ENCODE measurements at places on chromosomes 6 and 20. TPM values are rescaled to one million over a fixed set of nuclear protein-coding genes. Genes with fewer than 3 reads are reported as not detected.
A peak's percentile ranks its signal among the peaks of the same experiment; 100 is the strongest.

DNA sequence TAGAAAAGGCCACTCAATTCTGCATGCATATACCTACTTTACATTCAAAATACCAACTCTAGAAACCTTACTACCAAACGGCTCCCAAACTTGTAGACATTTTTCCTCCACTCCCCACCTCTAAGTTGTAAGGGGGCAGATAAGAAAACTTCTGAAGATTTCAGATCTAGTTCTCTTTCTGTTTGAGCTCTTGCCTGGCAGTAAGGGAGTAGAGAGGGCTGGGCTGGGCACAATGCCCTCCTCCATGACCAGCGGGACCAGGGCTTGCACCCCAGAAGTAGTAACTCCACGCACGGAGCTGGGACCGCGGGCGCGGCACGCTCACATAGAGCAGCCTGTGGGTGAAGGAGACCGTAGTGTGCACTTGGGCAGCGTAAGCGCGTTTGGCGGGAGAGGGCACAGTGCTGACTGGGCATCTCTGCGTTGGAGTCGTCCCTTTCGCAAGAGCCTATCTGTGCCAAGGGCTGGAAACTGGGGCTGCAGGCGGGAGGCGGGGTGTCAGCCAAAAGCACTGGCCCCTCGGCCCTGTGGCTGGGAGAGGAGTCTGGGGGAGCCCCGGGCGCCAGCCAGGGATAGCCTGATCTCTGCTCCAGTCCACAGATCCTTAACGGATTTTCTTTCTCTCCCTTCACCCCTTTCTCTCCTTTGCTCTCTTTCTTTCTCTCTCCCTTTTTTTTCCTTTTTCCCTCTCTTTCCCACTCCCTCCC, 32.4 kb downstream of the PHACTR1 start:
- DNase-seq, result no peak
- peak overlapping the region; percentile 10 for H3K4me3 ChIP-seq
- H3K27me3 ChIP-seq, result peaks cover 25% of the 10 kb centered on the region
- no peak overlapping the region for H3K27ac ChIP-seq
- peaks cover 3% of the 10 kb centered on the region for H3K4me1 ChIP-seq
- no peaks in the 10 kb centered on the region for H3K36me3 ChIP-seq

DNA sequence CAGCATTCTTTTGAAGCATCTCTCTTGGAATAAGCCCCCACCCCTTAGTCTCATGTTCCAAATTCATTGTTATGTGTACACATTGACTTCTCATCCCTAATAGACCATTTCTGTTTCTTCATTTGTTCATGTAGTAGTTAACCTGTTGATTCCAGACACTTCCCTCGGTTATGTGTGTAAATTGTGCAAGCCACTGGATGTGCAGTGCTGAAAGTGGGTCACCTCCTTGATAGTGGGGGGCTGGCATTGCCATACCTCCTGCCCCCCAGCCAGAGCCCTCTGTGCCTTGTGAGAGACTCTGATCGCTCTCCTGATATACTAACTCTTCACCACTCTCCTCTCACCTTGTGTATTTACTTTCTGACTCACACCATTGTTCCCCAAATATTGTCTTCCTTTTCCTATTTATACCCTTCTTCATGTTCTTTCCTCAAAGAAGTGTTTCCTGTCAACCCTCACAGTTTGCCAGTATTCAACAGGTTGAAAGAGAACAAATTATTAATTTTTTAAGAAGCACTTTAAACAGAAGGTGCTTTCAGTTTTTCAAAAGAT, 59.0 kb downstream of the HIVEP1 start:
- H3K27ac ChIP-seq, result no peak overlapping the region
- DNase-seq, result no peak
- no peaks in the 10 kb centered on the region for H3K36me3 ChIP-seq
- H3K4me1 ChIP-seq, result peaks cover 17% of the 10 kb centered on the region

RNF144B gene
- polyA plus RNA-seq, result 0.35 TPM

- peaks cover 20% of the 10 kb centered on the region for H3K36me3 ChIP-seq
- no peak for DNase-seq
- no peaks in the 10 kb centered on the region for H3K27me3 ChIP-seq
- no peak overlapping the region for H3K4me3 ChIP-seq
- no peak overlapping the region for H3K27ac ChIP-seq
- peaks cover 88% of the 10 kb centered on the region for H3K4me1 ChIP-seq
Observed at GRCh38 chr6:11328613-11329247, 96.3 kb upstream of the NEDD9 start.

- H3K36me3 ChIP-seq, result peaks cover 48% of the 10 kb centered on the region
- H3K4me3 ChIP-seq, result peak overlapping the region; percentile 85
- H3K27ac ChIP-seq, result peak overlapping the region; percentile 97
- H3K27me3 ChIP-seq, result peaks cover 11% of the 10 kb centered on the region
- peaks cover 98% of the 10 kb centered on the region for H3K4me1 ChIP-seq
Observed at GRCh38 chr6:111723412-111723970, 117.8 kb upstream of the TRAF3IP2 start.

DNA sequence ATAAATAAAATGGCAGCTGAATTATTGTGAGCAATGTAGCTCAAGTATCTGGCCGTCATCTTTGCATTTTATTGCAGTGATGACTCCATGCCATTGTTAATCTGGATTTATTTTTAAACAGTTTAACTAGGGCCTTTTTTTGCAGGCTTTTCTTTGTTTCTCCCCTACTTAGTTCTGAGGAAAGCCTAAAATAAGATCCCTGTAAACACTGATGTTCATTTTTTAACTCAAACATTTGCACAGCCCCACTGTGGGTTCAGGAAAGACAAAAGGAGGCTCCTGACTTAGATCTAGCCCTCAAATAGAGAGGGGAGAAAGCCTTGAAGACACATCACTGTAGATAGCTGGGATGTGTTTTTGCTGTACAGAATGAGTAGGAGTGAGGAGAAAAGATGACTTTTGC, 69.2 kb downstream of the PLEKHG1 start:
- no peak for DNase-seq
- no peak overlapping the region for H3K4me3 ChIP-seq
- no peak overlapping the region for H3K27ac ChIP-seq

- H3K27ac ChIP-seq, result no peak overlapping the region
- H3K4me3 ChIP-seq, result no peak overlapping the region
- no peak for DNase-seq
- no peaks in the 10 kb centered on the region for H3K36me3 ChIP-seq
- peaks cover 5% of the 10 kb centered on the region for H3K4me1 ChIP-seq
Observed at GRCh38 chr20:51750037-51750769, 18.0 kb downstream of the ATP9A start.

- DNase-seq, result no peak
- no peaks in the 10 kb centered on the region for H3K36me3 ChIP-seq
- peaks cover 2% of the 10 kb centered on the region for H3K27me3 ChIP-seq
- H3K4me3 ChIP-seq, result no peak overlapping the region
- H3K27ac ChIP-seq, result no peak overlapping the region
Observed at GRCh38 chr20:44714102-44714700, 968 bp upstream of the CCN5 start.

DNA sequence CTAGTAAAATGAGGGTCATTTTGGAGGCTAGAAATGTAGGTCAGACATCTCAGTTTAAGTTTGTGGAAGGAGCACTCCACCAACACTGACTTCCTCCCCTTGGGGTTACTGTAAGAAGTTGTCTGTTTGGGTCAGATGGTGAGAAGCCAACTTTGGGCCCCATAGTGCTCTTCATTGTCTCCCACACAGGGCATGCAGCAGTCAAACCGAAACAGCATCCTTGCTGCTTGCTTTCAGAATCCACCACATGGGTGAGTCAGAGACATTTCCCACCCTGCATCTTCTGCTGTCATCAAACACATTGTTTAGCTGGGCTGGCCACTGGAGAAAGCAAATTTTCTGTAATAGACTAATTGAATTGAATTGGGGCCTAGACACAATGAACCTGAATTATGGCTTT, 16.8 kb downstream of the IL17F start:
- H3K27me3 ChIP-seq, result peaks cover 13% of the 10 kb centered on the region
- peak; percentile 13 for DNase-seq
- no peak overlapping the region for H3K27ac ChIP-seq
- H3K4me1 ChIP-seq, result peaks cover 23% of the 10 kb centered on the region

OR2H1 gene
- not detected for polyA plus RNA-seq

GRCh38 chr20:8129211-8129976, 2.7 kb upstream of the PLCB1 start:
- no peak overlapping the region for H3K4me3 ChIP-seq
- peaks cover 7% of the 10 kb centered on the region for H3K27me3 ChIP-seq
- no peak for DNase-seq
- H3K36me3 ChIP-seq, result no peaks in the 10 kb centered on the region
- H3K27ac ChIP-seq, result no peak overlapping the region

DNA sequence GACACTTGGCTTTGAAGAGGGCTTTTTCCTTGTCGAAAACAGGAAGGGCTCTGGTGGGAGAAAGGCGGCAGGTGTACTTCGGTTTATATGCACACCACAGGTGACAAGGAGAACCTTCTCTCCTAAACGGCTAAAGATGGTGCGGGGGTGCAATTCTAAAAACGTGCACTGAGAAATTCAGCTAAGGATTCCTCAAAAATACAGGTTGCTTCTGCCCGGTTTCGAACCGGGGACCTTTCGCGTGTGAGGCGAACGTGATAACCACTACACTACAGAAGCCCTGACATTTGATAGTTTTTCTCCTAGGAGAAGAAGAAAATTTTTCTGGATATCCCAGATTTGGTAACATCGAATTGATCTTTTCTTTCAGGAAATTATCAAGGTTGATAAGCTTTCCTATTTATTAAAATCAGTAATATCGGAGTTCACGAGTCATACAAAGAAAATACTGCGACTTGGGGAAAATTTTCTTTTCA, 32.0 kb downstream of the POM121L2 start:
- H3K4me1 ChIP-seq, result no peaks in the 10 kb centered on the region
- peaks cover 55% of the 10 kb centered on the region for H3K27me3 ChIP-seq
- DNase-seq, result no peak
- no peak overlapping the region for H3K27ac ChIP-seq
- H3K36me3 ChIP-seq, result peaks cover 16% of the 10 kb centered on the region
- H3K4me3 ChIP-seq, result no peak overlapping the region

DNA sequence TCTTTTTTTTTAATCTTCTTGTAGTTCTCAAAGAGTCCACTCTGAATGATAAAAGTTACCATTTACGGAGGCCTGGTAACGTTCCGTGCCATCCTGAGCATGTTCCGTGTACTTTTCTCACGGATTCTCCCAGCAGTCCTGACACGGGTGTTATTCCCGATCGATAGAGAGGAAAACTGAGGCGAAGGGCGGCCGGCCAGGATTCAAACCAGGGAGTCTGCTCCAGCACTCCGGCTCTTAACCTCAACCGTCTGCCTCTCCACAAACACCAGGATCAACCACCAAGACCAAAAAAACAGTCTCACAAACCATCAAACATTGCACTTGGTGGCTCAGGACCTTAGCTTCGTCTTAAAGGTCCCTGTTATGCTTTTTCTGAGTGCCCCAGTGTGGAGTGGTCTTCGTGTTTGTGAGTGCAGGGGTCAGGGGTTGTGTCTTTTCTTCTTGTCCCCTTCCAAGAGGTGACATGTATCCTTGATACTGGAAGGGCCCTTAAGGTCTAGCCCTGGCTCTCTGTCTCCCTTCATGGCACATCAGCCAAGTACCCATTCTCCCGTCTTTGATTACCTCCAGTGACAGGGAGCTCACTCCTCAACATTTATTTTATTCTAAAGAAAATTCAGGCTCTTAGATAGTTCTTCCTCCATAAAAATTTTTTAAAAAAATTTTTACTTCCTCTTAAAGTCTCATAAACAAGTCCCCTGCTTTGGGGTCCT, 35.1 kb downstream of the SRC start:
- DNase-seq, result no peak
- peaks cover 33% of the 10 kb centered on the region for H3K4me1 ChIP-seq
- no peaks in the 10 kb centered on the region for H3K36me3 ChIP-seq
- no peaks in the 10 kb centered on the region for H3K27me3 ChIP-seq

- no peaks in the 10 kb centered on the region for H3K4me1 ChIP-seq
- no peak for DNase-seq
- H3K36me3 ChIP-seq, result no peaks in the 10 kb centered on the region
- no peak overlapping the region for H3K27ac ChIP-seq
- H3K4me3 ChIP-seq, result no peak overlapping the region
Observed at GRCh38 chr20:37468886-37469285, 52.2 kb upstream of the NNAT start.

SLC17A1 gene
- polyA plus RNA-seq, result not detected

- no peaks in the 10 kb centered on the region for H3K27me3 ChIP-seq
- no peak overlapping the region for H3K27ac ChIP-seq
- no peaks in the 10 kb centered on the region for H3K4me1 ChIP-seq
Observed at GRCh38 chr6:101181006-101181405, 212.5 kb upstream of the GRIK2 start.

OARD1 gene
- polyA plus RNA-seq, result 32.3 TPM

MCM8 gene
- 1.0 TPM for polyA plus RNA-seq

PGM3 gene
- 7.8 TPM for polyA plus RNA-seq

GRCh38 chr20:59945731-59946130, 5.5 kb downstream of the FAM217B start:
- no peak overlapping the region for H3K4me3 ChIP-seq
- peaks cover 21% of the 10 kb centered on the region for H3K4me1 ChIP-seq
- no peak for DNase-seq

DNA sequence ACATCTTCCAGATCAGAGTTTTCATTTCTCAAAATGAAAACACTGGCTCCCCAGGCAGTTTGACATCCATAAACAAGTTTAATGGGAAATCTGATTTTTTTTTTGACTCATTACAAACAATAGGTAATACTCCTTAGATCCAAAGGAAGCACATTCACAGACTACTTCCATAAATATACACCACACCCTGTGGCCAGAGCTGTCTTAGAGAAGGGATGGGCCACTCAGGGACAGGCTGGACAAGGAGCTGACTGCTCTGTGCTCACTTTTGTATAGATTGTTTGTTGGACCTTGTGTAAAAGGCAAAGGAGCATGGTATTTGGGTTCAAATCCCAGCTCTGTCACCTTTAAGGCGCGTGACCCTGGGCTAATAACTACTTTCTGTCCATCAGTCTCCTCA, 12.8 kb upstream of the DDO start:
- no peak for DNase-seq
- no peaks in the 10 kb centered on the region for H3K4me1 ChIP-seq
- no peaks in the 10 kb centered on the region for H3K36me3 ChIP-seq
- no peak overlapping the region for H3K4me3 ChIP-seq
- no peak overlapping the region for H3K27ac ChIP-seq

DNA sequence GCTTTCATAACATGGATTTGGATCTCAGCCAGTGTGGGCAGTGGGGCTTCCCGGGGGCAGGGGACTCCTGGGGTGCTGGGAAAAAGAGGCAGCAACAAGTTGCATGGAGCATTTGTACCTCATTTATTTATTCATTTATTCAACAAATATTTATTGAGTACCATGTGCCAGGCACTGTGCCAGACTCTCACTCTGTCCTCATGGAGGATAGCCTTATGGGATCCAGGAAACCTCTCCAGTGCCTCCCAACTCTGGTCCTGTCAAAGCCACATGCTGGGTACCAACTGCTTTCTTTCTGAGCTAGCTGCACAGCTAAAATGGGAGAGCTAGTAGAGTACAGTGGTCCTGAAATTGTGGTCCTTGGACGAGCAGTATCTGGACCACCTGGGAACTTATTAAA, 87.8 kb upstream of the EPB41L1 start:
- no peaks in the 10 kb centered on the region for H3K36me3 ChIP-seq
- H3K4me3 ChIP-seq, result no peak overlapping the region
- peaks cover under 1% of the 10 kb centered on the region for H3K27me3 ChIP-seq
- H3K27ac ChIP-seq, result no peak overlapping the region
- DNase-seq, result no peak

- H3K27me3 ChIP-seq, result peaks cover 25% of the 10 kb centered on the region
- peak overlapping the region; percentile 87 for H3K4me3 ChIP-seq
- no peak overlapping the region for H3K27ac ChIP-seq
- DNase-seq, result no peak
Observed at GRCh38 chr6:138107752-138108592, 753 bp upstream of the PERP start.

ENPP4 gene
- 18.2 TPM for polyA plus RNA-seq

- H3K4me3 ChIP-seq, result no peak overlapping the region
- H3K36me3 ChIP-seq, result peaks cover 8% of the 10 kb centered on the region
- H3K27me3 ChIP-seq, result no peaks in the 10 kb centered on the region
- no peak overlapping the region for H3K27ac ChIP-seq
Observed at GRCh38 chr6:139313229-139313628, 21.4 kb upstream of the TXLNB start.

GJA1 gene
- polyA plus RNA-seq, result not detected
